ENCODE measurements at places on chromosomes 4 and X.

DNA sequence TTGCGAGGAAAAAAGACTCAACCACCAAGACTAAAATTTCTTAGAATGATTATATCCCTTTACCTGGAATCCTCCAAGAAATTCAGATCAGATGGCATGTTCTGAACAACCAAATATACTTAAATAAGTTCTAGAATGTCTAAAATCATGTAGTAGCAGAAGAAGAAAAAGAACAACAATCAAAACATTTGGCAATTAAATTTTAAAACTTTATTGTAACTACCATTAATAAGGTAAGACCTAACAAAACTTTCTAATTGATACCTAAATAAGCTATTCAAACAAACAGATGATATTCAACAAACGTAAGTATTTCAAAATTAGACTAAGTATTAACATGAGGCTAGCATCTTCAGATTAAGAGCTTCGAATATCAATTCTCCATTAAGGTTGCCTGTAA lies 4.3 kb downstream of the THOC2 start:
- no peak for DNase-seq

- no peak for DNase-seq
Measured at GRCh38 chr4:93317057-93317456, 511.5 kb upstream of the ATOH1 start.

- DNase-seq, result no peak
Measured at GRCh38 chr4:185235843-185236503, 26.6 kb downstream of the SNX25 start.

- DNase-seq, result no peak
Measured at GRCh38 chrX:65903750-65904149, 136.1 kb downstream of the VSIG4 start.

DNA sequence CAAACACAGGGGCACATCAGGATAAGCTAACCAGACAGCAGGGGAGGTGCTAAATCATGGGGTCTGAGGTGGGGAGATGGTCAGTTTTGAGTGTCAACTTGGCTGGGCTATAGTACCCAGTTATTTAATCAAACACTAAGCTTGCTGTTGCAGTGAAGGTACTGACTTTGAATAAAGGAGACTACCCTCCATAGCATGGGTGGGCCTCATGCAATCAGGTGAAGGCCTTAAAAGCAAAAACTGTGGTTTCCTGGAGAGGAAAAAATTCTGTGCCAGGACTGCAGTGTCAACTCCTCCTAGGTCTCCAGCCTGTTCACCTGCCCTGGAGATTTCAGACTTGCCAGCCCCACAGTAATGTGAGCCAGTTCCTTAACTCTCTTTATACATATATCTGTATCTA lies 12.6 kb upstream of the HSFX2 start:
- no peak for DNase-seq

DNA sequence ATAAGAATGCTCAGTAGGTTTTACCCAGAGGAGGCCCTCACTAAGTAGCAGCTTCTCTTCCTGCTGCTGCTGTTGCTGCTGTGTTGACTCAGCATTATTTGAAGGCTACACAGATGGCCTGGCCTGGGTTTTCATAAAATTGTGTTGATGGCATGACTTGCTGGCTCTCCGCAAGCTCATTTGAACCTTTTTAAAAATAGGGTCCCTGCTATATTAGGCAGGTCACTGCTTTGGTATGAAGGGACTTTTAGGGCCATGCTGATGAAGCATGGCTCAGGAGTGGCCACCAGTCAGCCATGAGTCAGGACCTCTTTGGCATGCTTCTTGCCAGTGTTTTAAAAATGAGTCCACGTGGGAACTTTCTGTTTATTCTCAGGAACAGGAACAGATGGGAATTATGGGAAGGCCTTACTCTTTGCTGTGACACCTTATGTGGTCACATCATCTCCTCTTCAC lies 128.7 kb downstream of the MID1IP1 start:
- DNase-seq, result no peak

DNA sequence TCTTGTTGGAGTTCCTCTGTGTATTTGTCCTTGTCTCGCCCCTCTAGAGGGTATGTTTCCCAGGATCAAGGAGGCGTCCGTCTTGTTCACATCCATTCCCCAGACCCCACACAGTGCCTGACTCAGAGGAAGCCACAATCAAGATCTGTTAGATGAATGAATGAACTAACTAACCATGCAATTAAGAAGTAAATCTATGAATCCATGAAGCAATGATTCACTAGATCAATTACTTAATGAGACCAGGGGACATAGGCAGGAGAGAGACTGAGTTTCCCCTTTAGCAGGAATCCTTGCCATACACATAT lies 11.9 kb downstream of the BLOC1S4 start:
- no peak for DNase-seq

DNA sequence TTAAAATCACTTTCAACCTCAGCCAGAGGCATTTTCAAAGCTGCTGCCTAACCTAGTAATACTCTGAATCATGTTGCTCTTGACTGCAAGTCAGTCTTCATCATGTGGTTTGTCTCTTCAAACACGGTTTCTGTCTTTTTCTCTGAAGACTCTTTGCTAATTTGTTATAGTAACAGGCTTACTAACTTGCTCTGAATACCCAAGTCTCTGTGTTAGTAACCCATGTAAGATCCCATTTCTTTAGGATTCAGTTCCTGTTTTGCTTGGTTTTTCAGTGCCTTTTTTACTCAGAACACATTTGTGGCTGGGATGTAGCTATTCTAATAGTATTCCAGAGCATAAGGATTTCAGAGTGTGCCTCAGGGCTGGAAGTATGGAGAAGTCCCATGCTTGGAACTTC lies 1450.6 kb upstream of the IGFBP7 start:
- no peak for DNase-seq

DNA sequence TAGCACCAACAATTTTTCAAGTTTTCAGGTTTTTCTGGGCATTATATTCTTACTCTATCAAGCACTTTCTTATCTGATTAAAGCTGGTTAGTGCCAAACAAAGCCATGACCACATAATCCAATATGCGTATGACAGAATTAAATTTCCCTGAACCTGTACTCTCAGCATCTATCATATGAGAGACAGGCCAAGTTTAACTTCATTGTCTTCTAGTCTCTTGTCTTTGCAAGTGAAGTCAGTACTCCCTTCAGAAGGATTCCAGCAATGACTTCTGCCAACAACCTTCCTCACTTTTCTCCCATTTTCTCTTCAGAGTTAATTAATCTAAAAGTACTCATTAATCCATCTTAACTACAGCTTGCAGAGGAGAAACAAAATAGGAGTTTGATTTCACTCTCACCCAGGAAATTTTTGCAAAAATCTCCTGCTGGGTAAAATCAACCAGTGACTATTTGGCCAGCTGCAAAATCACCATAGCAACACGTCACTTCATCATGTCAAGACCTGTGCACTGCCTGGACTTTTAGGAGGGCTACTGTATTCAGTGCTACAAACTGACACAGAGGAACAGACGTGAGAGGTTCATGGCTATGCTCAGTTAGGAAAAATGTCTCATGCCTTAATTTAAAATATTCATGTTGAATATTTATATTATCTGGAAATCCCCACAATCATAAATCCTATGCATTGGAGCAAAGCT lies 208.4 kb downstream of the ANTXR2 start:
- no peak for DNase-seq

DNA sequence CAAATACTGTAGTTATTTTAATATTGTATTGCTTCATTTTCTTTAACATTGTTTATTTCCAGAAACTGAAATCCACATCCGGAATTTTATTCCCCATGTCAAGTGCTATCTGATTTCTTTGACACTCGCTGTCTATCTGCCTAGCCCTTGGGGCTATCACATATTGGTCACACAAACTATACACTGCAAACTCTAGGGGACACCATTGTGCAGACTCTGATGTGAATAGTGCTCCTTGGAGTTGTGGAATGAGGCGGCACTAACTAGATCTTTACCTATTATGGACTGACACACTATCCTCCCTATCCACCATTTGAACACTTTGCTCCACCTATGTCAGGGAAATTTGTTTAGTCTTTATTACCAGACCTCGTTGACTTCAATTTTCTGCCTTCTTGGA lies 534.5 kb downstream of the GLUD2 start:
- DNase-seq, result no peak

DNA sequence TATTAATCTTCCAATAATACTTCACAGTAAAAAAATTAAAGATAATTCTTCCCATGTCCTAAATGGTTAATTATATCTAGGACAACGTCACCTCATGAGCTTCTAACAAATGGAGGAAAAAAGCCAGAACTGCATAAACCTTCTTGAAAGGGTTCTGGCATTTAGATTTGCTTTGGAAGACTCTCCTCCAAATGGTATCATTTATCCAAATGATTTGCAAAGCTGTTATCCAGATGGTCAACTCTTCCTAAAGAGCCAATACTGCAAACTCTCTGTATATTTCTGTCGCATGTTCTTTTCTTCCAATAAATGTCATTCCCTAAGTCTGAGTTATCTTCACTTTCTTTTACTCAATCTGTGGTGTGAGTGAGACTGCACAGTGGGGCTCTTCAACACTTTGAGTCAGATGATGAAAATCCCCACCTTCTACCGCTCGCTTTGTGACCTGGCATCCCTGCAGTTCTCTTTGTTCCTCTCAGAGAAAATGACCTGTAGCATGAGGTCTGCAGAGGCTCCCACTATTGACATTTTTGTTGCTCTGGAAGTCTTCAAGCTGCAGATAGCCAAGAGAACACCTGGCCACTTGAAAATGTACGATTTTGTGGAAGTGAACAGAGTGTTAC lies 52.9 kb downstream of the TMEM150C start:
- DNase-seq, result no peak

GRCh38 chr4:21209860-21210259 lies 509.6 kb downstream of the PACRGL start:
- no peak for DNase-seq

GRCh38 chr4:100060765-100061416 lies 110.8 kb upstream of the H2AZ1 start:
- DNase-seq, result no peak

DNA sequence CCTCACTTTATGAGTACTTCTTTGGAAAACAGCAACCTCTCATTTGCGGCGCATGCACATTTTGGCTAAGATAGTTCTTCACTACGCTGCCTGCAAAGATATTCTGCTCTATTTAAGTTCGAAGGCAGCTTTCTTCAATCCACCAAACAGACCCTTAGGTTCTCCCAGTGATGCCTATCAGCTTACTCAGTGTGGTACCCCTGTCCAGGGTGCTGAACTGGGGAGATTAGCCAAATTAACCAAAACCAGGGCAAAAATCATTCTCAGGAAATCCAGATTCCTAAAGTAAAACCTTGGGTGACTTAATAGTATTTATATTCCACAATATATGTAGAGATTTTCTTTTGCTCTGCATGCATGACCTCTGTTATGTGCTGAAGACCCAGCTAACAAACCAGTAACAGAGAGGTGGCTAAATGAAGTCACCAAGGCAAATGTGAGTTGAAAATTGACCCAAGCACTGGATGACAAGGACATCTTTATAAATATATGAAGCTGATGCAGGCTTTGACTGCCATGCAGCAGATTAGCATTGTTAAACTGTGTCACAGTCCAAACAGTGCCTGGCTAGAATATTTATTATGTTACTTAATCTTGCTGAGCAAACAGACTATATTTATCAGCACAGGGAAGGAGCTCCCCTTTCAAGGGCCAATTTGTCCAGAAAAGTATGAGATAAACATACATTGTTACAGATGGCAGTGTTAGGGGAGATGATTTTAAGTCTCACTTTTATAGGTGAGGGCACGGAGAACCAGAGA lies 418.2 kb downstream of the STIM2 start:
- DNase-seq, result no peak

GRCh38 chr4:152806501-152807125 lies 26.9 kb downstream of the ARFIP1 start:
- no peak for DNase-seq

- DNase-seq, result no peak
Measured at GRCh38 chrX:112849016-112849415, 8.4 kb upstream of the AMOT start.

- no peak for DNase-seq
Measured at GRCh38 chrX:69079268-69079667, 86.0 kb downstream of the PJA1 start.

GRCh38 chr4:44701037-44701436 lies 22.8 kb downstream of the GUF1 start:
- DNase-seq, result no peak

DNA sequence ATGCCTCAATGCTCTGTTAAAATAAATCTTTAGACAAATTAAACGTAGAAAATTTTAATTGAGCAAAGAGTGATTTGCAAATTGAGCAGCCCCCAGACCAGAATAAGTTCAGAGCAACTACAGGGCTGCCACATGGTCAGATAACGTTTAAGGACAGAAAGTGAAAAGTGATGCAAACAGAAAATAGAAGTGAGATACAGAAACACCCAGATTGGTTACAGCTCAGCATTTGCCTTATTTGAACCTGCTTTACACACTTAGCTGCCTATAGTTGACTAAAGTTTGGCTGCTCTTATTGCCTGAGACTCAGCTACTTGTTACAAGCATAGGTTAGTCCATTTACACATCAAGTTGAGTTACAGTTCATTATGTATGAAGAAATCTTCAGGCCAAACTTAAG lies 1800.8 kb upstream of the PCDH10 start:
- DNase-seq, result no peak

DNA sequence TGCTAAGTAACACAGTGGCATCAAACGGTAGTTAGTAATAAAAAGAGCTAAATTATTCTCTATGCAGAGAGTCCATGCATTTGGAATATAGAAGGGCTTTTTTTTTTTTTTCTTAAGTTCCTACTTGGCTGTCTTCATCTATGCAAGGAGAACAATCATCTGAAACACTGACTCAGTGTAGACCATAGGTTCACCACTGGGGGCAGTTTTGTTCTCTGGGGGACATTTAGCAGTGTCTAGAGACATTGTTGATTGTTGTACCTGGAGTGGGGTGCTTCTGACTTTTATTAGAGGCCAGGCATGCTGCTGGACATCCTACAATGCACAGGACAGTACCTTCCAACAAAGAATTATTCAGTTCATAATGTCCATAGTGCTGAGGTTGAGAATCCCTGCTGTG lies 41.2 kb downstream of the TMA16 start:
- no peak for DNase-seq

GRCh38 chr4:168152837-168153500 lies 60.6 kb downstream of the ANXA10 start:
- DNase-seq, result no peak

DNA sequence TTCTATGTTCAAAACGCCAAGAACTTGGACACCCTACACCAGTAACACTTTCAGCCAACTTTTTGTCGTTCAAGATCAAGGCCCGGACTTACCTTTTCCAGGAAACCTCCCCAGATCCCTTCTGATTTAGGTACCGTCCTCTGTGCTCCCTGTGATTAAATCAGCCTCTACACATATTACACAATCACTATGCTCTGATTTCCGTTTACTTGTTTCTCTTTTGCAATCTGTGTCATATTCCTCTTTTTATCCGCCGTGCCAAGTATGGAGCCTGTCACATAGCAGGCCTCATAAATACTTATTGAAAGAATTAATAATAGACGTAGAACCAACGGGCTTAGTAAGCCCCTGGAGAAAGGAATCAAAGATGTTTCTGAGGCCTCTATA lies 722 bp upstream of the TMEM33 start:
- no peak for DNase-seq
